ENCODE measurements at places on chromosomes 2 and 18.

GRCh38 chr2:167761465-167762136 is 485.8 kb downstream of the STK39 start:
- DNase-seq, result no peak

GRCh38 chr2:147008481-147008880 is 836.3 kb upstream of the ACVR2A start:
- no peak for DNase-seq

GRCh38 chr2:133690780-133691179 is 122.5 kb upstream of the NCKAP5 start:
- no peak for DNase-seq

GRCh38 chr2:10371441-10372196 is 68.9 kb downstream of the HPCAL1 start:
- DNase-seq, result no peak

GRCh38 chr2:10901160-10901939 is 10.4 kb upstream of the KCNF1 start:
- DNase-seq, result no peak

DNA sequence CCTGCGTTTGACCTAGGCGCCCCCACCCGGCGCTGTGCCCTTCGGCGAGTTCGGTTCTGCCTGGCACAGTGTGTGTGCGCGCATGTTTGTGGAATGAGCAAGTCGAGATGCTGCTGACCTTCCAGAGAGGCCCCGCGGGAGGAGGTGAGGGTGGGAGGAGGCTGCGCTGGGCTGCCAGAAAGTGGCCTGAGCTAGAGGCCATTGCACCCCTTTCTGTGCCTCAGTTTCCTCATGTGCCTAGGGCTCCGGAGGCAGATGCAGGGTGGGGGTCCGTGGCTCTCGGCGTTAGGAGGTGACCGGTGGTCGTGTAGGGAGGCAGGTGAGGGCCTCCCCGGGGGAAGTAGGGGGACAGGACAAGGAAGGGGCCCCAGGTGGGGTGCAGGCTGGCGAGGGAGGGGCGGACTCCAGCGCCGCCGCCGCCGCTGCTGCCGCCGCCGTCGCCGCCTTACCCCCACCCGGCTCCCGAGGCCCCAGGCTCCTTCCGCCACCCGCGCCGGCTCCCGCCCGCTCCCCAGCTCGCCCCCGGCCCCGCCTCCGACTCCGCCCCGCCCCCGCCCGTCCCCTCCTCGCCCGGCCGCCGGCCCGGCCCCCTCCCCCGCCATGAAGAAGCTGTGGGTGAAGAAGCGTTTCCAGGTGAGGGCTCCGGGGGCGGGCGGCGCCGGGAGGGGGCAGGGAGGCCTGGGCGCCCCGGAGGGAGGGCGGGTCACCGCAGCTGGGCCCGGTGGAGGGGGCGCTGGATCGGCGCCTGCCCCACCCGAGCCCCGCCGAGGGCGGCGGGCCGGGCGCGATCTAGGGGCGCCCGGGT is 7.0 kb downstream of the SPEG start:
- peak; percentile 32 for DNase-seq

- DNase-seq, result no peak
Observed at GRCh38 chr2:118786746-118787145, 60.7 kb downstream of the EN1 start.

GRCh38 chr2:68357605-68358337 is 7.3 kb upstream of the PLEK start:
- DNase-seq, result no peak

GRCh38 chr2:1898461-1899395 is 154.4 kb upstream of the PXDN start:
- DNase-seq, result no peak

GRCh38 chr2:230472621-230473018 is 56.6 kb downstream of the SP100 start:
- no peak for DNase-seq

- no peak for DNase-seq
Observed at GRCh38 chr2:12163866-12164265, 417.4 kb downstream of the LPIN1 start.

DNA sequence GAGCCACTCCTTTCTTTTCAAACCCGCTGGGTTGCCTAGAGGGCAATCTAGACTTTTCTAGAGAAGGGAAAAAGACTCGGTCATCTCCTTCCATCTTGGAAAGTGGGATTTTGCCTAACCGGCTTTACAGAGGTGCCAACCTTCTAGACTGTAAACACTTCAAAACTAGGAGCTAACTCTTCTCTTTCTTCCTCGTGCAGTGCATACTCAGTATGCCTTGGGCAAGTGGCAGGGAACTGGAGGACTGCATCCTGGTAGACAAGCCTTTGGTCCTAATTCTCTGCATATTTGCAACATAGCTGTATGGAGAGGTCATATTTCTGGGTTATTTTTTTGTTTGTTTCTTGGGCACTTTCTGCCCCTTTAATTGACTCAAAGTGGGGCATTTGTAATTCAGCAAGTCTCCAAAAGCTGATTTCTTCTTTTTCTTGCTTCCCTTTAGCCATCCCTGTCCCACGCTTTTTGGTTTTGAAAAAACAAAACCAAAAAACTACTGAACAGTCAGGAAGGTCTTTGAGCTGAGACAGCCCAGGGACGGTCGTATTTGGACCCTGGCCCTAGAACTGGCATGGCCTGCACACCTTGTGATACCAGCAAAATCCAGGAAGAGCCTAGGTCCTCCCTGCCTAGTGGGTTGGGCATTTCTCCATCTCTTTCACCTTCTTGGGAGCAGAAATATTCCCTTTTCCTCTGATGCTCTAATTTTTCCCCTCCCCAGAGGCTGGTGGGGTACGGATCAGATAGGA is 5.8 kb upstream of the GATA6 start:
- no peak for DNase-seq

GRCh38 chr2:239065962-239066361 is 218.1 kb downstream of the TWIST2 start:
- no peak for DNase-seq

- no peak for DNase-seq
Observed at GRCh38 chr2:133571249-133571648, 3.0 kb upstream of the NCKAP5 start.

DNA sequence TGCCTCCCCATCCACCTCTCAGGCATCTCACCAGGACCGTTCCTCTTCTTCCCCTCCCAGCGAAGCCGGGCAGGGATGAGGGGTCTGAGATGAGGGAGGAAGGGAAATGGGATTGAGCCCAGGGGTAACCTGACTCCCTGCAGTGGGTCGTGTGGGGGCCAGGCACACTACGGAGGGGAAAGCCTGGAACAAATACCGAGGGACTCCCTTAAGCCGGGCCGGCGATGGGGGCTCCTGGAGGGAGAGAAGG is 250 bp upstream of the SPEG start:
- no peak for DNase-seq

- DNase-seq, result peak; percentile 45
Observed at GRCh38 chr2:101251844-101252407, 760 bp upstream of the CNOT11 start.

GRCh38 chr2:232955856-232956255 is 57.2 kb downstream of the NGEF start:
- no peak for DNase-seq

DNA sequence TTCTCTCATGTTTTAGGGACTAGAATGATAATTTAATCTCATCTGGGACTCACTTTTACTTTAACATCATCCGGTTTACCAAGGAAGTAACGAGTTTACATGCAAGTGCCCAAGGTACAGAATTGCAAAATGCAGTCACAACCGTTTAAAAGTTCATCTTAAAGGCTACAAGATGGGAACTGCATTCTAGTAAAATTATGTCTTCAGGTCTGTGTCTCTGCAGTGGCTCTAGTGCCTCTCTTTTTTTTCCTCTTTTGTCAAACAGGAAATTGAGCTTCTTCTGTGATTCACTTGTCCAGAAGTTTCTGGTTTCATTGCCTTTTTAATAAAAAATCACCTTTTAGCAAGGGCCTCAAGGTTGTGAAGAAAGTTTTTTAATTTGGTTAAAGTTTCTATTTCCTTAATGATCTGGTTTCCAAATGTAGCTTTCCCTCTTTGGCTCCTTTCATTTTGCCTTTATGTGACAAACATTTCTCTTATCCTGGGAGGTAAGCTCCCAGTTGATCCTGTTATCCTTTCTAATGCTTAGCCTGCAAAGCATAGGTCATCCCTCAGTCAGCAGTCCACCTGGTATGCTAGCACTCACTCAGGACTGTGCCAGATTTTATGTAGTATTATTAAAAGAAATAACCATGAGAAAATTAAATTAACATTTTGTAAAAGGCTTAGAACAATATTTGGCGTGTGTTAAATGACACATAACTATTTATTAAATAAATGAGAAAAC is 2.4 kb downstream of the GLS start:
- peak; percentile 18 for DNase-seq

GRCh38 chr2:20382965-20383810 is 32.5 kb upstream of the PUM2 start:
- no peak for DNase-seq

Measured in Jurkat, Clone E6-1 (cell line).